Activated CD4-positive, alpha-beta T cell treated with anti-CD3 and anti-CD28 coated beads, Interleukin-2, amount 10 ng/mL, durations not matched to agents 7 days and 5 days (primary cell): ENCODE measurements at places on chromosomes 7 and 10. TPM values are rescaled to one million over a fixed set of nuclear protein-coding genes. Genes with fewer than 3 reads are reported as not detected.

GRCh38 chr7:100437150-100438100 lies 1.1 kb upstream of the PPP1R35 start:
- no peaks in the 10 kb centered on the region for H3K27me3 ChIP-seq
- H3K4me1 ChIP-seq = peaks cover 39% of the 10 kb centered on the region
- H3K27ac ChIP-seq = peak overlapping the region; percentile 97
- DNase-seq = no peak
- H3K36me3 ChIP-seq = peaks cover 35% of the 10 kb centered on the region

DNA sequence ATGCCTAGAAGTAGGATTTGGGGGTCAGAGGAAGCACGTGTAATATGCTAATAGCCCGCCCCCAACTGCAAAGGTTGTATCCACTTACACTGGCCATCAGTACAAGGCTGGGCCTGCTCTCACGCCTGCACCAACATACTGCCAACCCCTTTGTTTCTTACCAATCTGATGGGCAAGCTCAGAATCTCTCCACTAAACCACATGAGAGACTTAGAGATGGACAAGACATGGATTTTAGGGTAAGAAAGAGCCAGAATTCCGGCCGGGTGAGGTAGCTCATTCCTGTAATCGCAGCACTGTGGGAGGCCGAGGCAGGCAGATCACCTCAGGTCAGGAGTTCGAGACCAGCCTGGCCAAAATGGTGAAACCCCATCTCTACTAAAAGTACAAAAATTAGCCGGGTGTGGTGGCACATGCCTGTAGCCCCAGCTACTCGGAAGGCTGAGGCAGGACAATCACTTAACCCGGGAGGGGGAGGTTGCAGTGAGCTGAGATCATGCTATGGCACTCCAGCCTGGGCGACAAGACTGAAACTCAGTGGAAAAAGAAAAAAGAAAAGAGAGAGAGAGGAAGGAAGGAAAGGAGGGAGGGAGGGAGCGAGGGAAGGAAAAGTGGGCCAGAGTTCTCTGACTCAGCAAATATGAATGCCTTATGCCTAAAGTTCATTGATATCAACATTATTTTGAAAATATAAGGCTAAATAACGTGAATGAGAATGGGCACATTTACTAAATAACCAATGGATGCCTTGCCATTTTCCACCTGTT lies 162.2 kb downstream of the SLIT1 start:
- H3K27ac ChIP-seq = no peak overlapping the region
- H3K4me1 ChIP-seq = no peaks in the 10 kb centered on the region
- no peaks in the 10 kb centered on the region for H3K27me3 ChIP-seq
- H3K4me3 ChIP-seq = no peak overlapping the region
- no peaks in the 10 kb centered on the region for H3K36me3 ChIP-seq

DNA sequence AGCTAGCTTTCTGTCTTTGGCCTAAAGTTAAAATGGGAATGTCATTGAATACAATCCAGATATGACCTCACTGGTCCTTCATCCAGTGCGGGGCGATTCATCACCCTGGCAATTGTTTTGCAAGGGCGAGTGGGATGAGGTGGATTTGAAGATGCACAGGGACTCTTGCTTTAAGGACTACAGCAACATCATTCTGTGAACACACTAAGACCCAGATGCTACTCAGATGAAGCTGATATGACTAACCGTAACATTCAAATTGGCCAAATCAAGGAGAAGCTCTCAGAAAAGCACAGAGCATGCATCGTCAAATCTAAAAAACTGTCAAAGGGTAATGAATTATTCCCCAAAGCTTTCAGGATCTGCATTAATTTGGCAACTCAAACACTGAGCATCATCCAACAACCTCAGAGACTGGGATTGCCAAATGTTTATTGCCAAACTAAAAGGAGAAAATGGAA lies 12.8 kb downstream of the CPA1 start:
- no peak overlapping the region for H3K4me3 ChIP-seq
- peak overlapping the region; percentile 92 for H3K27ac ChIP-seq
- no peaks in the 10 kb centered on the region for H3K27me3 ChIP-seq
- H3K4me1 ChIP-seq = peaks cover 29% of the 10 kb centered on the region
- DNase-seq = no peak
- H3K36me3 ChIP-seq = peaks cover 12% of the 10 kb centered on the region

GPER1 gene
- 0.08 TPM for total RNA-seq
